Amniotic stem cell (primary cell): ENCODE measurements at places on chromosomes 13 and 19.

DNA sequence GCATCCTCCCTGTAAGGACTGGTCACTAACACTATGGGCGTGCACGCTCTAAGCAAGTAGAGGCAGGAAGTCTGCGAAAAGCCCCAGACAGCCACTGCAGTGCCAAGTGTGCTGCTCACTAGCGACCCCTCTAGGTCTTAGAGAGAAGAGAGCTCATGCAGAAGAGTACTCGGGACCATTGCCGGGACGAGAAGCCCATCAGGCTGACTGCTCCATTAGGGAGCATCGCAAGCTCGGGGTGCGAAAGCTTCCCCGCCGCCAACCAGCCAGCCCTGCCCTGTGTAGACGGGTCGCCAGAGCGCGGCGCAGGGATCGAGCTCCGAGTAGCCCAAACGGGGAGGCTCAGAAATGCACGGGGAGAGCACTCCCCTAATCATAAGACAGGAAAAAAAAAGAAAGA lies 16.6 kb downstream of the POU4F1 start:
- no peak for DNase-seq

DNA sequence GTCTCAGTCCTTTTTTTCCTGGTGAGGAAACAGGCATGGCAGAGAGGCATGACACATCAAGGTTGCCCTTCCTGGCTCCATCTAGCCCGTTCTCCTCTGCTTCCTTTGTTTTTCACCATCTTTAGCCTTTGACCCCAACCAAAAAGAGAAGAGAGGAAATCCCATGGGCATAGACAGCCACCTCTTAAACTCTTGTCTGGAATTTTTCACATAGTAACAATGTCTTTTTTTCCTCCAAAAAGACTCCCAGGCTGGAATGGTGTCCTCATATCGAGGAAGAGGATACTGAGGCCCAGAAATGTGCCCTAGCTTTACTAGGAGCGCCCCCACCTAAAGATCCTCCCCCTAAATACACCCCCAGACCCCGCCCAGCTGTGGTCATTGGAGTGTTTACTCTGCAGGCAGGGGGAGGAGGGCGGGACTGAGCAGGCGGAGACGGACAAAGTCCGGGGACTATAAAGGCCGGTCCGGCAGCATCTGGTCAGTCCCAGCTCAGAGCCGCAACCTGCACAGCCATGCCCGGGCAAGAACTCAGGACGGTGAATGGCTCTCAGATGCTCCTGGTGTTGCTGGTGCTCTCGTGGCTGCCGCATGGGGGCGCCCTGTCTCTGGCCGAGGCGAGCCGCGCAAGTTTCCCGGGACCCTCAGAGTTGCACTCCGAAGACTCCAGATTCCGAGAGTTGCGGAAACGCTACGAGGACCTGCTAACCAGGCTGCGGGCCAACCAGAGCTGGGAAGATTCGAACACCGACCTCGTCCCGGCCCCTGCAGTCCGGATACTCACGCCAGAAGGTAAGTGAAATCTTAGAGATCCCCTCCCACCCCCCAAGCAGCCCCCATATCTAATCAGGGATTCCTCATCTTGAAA lies at the start of gene GDF15:
Gene GDF15, plus strand, starts transcription at position 484 of the 868 bp plus-strand sequence. Its CDS starts 32 bp downstream, at position 516.
- DNase-seq: no peak

GRCh38 chr13:22009500-22009899 lies 338.6 kb downstream of the FGF9 start:
- DNase-seq: no peak

GRCh38 chr13:28620011-28620830 lies 38.7 kb upstream of the POMP start:
- DNase-seq: no peak

DNA sequence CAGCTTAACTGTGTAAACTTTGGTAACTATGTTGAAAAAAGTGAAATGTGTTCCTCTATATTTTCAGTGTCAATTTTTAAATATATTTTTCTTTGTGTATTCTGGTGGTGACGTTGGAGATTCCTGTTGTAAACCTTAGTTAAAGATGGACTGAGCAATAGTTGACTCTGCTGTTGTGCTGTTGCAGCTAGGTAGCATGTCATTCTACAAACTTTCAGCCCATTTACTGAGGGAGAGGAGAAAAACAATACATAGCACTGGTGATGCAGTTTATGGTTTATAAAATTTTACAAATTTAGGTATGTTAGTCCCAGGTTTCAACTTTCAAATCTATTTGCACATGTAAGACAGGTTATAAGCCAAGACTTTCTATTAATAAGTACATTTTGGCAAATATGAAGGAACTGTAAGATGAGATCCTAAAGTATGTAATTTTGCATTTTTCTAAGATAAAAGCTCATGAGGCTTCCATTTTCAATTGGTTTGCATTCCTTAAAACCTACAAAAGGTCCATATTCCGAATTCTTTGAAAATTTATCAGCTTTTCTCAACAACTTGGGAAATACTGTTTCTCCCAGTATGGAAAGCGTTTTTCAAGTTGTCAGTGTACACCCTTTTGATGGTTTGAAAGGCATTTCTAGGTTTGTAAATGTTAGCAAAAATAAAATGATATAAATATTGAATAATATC lies 1.5 kb downstream of the NDFIP2 start:
- DNase-seq: no peak

- no peak for DNase-seq
Observed at GRCh38 chr19:42295831-42296525, 6.0 kb upstream of the PRR19 start.

GRCh38 chr19:46288896-46289588 lies 7.8 kb upstream of the HIF3A start:
- DNase-seq: peak; percentile 25

DNA sequence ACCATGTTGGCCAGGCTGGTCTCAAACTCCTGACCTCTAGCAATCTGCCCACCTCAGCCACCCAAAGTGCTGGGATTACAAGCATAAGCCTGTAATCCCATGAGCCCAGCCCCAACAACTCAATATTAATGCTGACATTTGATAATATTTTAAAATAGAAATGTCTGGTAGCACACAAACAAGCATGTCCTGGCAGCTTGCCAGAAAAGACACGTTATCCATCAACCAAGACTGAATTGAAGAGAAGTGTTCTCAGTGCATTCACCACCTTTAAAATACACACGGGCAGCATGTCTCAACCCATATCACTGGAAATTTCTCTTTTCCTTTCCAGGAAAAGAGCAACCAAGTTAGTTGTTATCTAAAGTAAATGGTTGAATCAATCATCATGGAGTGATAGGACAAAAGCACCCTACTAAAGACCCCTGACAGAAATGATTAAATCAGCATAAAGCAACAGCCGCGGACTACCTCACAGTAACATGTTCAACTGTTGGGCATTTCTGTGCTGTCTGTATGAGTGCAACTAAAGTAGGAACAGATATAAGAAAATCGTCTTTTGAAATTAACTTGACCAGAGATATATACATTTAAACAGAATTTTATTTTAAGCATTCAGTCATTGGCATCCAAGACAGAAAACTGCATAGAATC lies 25.0 kb downstream of the LHFPL6 start:
- no peak for DNase-seq

- DNase-seq: no peak
Observed at GRCh38 chr19:6233827-6234511, 45.8 kb downstream of the MLLT1 start.

GRCh38 chr13:112910616-112911280 lies 58.3 kb upstream of the MCF2L start:
- DNase-seq: no peak

DNA sequence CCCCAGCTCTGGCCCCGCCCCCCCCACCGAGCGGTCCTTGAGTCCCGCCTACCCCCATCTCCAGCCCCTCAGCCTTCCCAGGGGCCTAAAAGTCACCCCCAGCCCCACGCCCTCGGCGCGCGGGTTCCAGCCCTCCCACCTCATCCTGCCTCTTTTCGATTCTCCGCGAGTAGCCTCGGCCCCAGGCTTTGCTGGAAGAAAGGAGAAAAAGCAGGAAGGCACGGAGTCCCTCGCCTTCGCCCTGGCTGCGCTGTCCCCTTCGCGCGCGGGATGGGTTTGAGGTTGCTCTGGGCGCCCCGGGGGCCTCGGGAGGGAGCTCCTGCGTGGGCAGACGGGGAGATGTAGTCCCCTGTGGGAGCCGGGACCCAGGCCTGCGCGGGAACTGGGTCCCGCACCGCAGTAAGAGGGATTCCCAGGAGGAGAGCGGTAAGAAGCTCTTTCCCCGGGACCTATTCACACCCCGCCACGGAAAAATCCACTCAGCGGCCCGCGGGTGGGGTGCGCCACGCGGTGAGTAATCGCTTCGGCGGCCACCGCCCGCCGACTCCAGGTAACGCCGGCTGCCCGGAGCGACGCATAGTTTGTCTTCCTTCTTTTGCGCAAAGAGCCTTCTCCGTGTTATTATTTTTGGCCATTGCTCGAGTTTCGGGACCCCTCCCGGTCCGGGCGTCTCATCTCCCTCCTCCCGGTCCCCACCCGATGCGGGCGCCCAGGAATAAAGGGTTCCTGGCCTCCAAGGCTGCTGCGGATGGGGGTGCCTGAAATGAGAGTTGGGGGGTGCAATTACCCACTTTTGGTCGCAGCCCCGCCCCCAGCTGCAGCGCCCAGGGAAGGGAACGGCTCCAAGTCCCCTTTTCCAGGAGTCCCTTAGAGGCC lies 865 bp upstream of the CRLF1 start:
- no peak for DNase-seq

GRCh38 chr19:48806518-48806817 lies 4.4 kb downstream of the BCAT2 start:
- DNase-seq: no peak

- no peak for DNase-seq
Observed at GRCh38 chr13:60629158-60629557, 232.1 kb downstream of the TDRD3 start.

DNA sequence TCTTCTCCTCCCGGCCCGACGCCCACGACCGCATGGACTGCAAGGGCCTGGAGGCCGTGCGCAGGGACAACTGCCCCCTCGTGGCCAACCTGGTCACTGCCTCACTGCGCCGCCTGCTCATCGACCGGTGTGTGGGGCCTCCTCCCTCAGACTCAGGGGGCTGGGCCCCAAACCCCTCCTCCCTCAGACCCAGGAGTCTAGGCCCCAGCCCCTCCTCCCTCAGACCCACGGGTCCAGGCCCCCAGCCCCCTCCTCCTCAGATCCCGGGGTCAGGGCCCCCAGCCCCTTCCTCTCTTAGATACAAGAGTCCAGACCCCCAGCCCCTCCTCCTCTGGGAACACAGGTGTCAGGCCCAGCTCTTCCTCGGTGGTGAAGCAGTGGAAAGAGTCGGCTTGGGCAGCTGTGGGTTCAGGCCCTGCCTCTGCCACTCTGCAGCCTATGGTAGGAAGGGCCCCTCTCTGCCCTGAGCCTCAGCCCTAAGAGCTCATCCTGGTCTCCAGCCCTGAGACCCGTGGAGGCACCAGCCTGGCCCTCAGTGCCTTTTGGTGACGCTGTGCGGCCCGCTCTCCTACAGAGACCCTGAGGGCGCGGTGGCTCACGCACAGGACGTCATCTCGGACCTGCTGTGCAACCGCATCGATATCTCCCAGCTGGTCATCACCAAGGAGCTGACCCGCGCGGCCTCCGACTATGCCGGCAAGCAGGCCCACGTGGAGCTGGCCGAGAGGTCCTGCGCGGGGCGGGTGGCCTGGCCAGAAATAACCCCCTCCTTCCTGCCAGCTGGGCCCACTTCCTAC lies 3.7 kb upstream of the SPIB start:
- DNase-seq: peak; percentile 6

GRCh38 chr19:42606660-42607351 lies 12.1 kb upstream of the CEACAM8 start:
- DNase-seq: no peak

- no peak for DNase-seq
Observed at GRCh38 chr13:93727211-93728141, 500.9 kb downstream of the GPC6 start.

DNA sequence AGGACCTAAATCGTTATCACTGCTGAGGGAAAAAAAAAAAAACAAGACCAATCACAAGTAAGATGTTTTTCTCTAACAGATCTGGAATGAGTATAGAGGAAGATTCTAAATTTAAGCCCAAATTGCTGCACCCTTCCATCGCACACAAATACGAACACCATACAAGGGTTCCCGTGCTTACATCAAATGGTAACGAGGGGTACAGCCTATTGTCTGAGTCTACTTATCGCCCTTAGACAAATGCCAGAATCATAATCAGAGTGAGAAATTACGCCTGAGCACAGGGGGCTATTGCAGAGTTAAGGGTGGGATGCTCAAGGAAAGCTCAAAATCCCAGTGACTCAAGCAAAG lies 603 bp downstream of the ZC3H13 start:
- no peak for DNase-seq
